Activated CD4-positive, alpha-beta T cell treated with anti-CD3 and anti-CD28 coated beads for 4 hours (primary cell): ENCODE measurements at places on chromosomes 3 and 15.

DNA sequence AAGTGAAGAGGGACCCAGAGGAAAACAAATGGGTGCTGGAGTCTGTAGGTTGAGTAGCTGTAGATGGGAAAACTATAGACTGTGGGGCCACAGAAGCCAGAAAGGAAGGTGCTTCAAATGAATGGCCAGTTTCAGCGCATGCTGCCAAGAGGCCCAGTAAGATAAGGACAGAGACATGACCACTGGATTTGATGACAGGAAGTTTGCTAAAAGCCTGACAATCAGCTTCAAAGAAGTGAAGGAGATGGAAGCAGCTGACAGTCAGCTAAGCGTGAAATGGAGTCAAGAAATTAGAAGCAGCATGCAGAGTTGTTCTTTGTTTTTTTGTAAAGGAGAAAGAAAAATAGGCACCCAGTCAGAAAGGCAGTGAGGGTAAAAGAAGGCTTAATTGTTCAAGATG, 24.9 kb downstream of the TXNRD3 start:
- DNase-seq, result no peak

GRCh38 chr3:98567666-98568270, 25.6 kb downstream of the CPOX start:
- no peak for DNase-seq

DNA sequence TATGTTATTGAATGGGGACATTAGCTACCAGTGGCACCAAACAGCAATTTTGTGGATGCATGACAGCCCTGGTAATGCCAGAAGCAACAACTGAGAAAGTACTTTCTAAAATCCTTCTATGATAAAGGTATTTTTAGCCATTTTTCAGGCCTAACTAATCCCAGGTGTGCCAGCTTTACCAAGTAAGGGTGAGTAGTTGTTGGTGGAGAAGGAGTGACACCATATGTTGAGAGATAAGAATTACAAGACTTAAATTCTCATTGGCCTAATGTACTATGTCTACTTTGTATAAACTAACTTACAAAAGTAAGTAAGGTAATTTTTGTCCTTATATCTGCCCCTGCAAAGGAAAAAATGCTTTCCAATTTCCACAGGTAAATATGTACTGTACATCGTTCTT, 4.1 kb upstream of the COX17 start:
- no peak for DNase-seq

GRCh38 chr3:126758882-126759281, 54.8 kb downstream of the CHCHD6 start:
- DNase-seq, result no peak

DNA sequence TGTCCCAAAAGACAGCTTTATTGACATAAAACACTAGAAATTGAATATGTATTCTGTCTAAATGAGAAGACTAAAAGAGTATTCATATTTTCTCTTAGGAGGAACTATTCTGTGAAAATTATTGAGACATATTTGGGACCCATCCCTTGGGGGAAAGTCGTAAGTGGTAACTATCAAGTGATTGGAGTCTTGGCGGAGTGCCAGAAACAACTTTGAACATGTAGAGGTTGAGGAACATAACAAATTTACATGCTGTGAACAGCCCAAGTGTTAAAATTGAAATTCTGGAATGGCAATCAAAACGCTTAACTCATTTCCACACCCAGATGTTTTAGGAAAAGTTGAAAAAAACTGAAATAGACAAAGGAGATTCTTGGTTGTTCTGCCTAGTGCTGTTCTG, 1034.6 kb downstream of the NSUN3 start:
- no peak for DNase-seq

GRCh38 chr3:170815340-170815739, 54.7 kb downstream of the RPL22L1 start:
- DNase-seq, result no peak

- DNase-seq, result no peak
Measured at GRCh38 chr15:45495588-45495987, 27.0 kb downstream of the SLC30A4 start.

GRCh38 chr3:37474901-37475331, 300.5 kb upstream of the LRRFIP2 start:
- no peak for DNase-seq

GRCh38 chr15:100580414-100580813, 21.6 kb downstream of the LINS1 start:
- no peak for DNase-seq
